ENCODE measurements at places on chromosomes 11 and 22.

DNA sequence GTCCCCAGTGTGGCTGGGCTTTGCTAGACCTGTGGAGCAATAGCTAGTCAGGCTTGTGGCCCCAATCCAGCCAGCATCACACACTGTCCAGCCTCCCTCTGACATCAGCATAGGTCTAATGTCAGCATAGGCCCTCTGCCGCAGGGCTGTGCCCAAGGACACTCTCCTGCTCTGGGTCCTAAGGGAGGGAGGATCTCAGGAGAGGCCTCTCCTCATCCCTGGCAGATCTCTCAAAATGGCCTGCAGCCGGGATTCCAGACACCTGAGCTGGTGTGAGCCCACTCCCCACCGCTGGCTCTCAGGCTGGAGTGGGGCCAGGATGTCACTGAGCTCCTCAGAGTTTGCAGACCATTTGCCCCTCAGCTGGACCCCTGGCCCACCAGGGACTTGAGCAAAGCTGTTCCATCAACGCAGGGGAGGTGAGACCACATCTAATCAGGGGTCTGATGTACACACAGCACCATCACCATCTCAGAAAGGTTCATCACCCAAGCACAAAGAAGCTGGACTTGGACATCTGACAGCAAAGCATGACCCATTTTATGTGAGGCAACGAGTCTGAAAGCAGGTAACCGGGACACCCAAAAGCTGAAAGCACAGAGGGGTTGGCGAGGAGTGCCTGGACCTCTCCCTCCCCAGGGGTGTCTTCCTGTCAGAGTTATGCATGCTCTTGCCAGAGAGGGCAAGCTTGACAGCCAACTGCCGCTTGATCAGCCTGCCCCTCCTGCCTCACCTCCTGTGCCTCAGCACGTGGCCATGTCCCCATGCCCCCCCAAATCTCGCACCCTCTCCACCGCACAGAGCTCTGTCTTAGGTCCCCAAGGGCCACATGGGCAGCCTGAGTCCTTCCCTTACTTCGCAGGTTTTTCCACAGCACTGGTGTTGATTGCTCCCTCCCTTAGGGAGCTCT, 69.7 kb upstream of the SEPTIN5 start:
- DNase-seq = no peak

DNA sequence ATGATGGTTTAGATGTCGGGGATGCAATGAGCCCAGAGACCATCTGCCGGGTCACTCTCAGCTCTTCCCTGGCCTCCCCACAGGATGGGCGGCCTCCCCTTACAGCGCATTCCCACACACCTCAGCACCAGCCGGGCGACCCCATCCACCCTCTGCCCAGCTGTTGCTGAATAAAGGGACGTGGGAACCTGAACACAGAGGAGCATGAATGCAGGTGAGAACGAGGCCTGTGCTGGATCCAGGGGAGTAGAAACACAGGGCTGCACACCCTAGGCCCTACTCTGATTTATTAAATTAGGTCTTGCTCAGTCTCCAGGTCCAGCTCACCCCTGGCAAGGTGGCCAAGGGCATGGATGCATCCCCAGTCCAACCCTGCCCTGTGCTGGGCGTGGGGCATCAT, 180.5 kb downstream of the CTTN start:
- no peak for DNase-seq

DNA sequence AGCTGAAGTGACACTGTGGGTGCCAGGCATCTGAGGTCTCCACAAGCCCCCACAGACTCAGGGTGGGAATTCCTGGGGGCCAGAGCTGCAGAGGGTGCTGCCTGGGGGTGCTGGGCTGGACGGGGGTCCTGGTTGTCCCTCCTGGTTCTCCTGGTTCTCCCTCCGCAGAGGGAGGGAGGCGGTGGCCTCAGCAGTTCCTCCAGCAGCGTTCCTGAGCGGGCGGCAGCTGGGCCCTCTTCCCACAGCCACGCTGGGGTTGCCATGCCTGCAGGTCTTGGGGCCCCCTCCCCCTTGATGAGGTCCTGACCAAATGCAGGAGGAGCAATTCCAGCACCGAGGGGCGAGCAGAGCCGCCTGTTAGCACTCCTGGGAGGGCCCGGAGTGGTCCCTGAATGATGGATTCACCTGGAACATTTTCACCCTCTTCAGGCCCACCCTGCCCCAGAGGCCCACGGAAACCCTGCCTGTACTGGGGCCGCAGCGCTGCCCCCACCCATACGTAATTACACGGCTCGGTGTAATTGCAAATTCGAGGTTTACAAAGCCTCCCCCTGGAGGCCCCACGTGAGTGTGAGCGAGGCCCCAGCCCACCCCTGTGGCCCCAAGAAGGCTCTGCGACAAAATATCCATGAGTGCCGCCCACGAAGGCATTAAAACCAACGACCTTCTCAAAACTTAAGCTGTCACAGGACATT, 635 bp downstream of the C11orf21 start:
- no peak for DNase-seq

GRCh38 chr11:113396690-113397089, 9.1 kb downstream of the ANKK1 start:
- no peak for DNase-seq

- DNase-seq = no peak
Observed at GRCh38 chr11:37642296-37642695, 1044.3 kb upstream of the RAG2 start.

- DNase-seq = no peak
Observed at GRCh38 chr22:43267332-43267980, 75.7 kb downstream of the SCUBE1 start.

DNA sequence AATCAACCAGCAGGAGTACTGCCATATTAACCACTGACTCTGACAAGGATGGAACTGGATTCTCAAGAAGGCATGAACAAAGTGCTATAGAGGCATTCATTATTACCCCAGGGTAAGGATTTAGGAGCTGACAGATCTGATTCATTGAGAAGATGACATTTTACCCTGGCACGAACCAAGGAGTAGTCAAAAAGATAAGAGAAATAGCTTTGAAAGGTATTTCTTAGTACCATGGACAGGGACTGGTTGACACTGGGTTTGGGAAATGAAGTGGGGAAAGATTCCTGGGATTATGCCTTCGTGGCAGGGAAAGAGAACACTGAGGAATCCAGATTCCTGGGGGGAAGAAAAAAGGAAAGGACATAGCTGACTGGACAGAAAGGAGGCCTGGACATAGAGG, 5.1 kb upstream of the SAAL1 start:
- no peak for DNase-seq

GRCh38 chr11:110919241-110919922, 207.1 kb upstream of the ARHGAP20 start:
- DNase-seq = no peak

DNA sequence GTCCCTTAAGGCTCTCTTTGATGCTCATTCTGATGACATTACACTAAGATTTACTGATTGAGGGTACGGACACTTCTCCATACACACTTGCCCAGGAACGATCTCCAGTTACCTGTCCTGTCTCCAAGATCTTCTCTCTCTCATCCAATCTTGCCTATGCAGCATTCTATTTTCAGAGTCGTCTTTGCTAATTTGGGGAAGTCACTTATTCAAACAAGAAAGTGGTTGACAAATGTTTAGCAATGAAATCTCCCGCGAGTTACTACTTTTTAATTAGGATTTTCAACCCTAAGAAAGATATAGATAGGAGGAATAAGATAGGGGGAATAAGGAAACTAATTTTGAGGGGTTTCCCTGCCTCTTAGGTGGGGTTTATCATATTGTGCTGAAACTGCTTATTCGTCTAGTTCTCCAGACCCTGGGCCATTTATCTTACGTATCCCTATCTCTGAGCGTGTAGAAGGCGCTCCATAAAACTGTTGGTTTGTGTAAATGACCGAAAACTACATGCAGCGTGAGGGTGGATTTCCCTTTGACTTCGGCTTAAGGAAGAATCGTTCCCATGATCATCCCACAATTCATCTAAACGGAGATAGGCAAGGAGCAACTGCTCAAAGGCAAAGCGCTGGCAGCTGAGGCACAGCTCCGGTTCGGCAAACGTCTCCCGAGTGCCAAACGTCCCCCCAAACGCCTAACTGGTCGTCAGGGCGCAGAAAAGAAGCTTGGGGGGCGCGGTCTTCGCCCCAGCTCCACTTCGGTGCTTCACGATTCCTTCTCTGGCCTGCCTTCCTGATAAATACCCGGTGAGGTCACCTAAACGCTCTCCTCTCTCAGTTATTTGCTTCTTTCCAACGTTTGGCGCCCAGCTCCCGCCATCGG, 804 bp downstream of the APIP start:
- no peak for DNase-seq

All from stimulated activated CD8-positive, alpha-beta memory T cell treated with anti-CD3 and anti-CD28 coated beads, Interleukin-7, amount 100 ng/mL, for 1 hour (primary cell).